ENCODE measurements at places on chromosomes 4 and X.

DNA sequence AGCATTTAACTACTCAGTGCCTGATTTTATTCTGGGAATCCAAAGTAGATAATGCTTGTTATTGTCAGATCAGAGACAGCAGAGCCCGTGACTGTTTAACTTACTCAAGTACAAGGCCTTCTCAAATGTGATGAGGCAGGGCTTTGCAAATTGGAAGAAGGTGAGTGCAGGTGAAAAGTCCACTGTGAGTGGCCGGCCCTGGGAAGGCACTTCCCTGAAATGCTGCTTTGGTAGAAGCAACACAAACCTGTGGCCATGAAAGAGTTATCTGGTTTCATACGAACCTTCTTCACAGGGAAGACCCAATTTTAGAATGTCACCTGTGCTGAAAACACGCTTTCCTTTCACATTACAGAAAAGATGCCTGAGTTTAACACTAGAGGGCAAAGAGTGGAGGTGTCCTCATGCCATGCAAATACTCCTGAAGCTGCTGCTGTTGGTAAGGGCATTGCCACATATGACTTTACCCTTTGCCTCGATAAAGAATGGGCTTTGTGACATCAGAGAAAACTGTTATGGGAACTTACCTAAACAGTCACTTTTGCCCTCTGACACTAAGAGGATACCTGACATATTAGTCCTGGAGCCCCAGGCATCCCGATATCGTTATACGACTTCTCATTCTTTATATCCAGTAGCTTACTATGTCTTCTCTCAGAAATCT, 8.0 kb downstream of the PPARGC1A start:
- no peak for DNase-seq

- DNase-seq: no peak
These were observed 23.1 kb upstream of the SLC9A7 start for GRCh38 chrX:46782034-46782433.

GRCh38 chr4:123449780-123450179, 53.2 kb downstream of the SPRY1 start:
- no peak for DNase-seq

DNA sequence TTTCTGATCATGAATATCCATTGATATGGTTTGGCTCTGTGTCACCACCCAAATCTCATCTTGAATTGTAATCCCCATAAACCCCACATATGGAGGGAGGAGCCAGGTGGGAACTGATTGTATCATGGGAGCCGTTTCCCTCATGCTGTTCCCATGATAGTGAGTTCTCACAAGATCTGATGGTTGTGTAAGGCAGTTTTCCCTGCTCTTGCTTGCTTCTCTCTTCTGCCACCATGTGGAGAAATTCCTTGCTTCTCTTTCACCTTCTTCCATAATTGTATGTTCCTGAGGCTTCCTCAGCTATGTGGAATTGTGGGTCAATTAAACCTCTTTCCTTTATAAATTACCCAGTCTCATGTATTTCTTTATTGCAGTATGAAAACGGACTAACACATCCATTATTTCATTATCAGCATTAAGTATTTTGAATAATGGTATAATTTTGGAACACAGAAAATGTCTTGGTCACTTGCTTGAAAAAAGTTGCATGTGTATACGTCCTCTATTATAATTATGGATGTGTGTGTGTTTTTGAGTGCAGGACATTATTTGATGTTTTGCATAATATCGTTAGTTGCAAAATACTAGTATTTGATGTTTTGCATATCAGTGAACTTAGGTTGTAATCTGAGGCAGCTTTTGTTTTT, 334.6 kb downstream of the PCDH10 start:
- no peak for DNase-seq

DNA sequence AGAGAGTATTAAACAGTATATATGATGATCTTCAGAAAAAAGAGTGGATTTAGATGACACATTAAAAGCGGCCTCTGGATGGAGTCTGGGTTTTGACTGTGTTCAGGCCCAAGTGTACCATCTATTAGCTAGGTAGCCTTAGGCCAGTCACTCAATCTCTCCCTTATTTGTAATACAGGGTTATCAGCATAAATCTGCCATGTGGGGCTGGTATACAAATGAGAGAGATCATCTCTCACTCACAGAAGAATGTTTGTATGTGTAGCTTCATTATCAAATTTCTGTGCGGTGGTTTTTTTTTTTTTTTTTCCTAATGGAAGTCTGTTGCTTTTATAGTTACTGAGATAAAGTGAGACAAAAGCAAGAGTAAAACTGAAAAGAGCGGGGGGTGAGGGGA, 12.7 kb downstream of the SLC2A9 start:
- DNase-seq: no peak

GRCh38 chr4:148447681-148448080, 5.5 kb upstream of the NR3C2 start:
- no peak for DNase-seq

- DNase-seq: no peak
These were observed 17.1 kb upstream of the PDE6B start for GRCh38 chr4:608236-608635.

DNA sequence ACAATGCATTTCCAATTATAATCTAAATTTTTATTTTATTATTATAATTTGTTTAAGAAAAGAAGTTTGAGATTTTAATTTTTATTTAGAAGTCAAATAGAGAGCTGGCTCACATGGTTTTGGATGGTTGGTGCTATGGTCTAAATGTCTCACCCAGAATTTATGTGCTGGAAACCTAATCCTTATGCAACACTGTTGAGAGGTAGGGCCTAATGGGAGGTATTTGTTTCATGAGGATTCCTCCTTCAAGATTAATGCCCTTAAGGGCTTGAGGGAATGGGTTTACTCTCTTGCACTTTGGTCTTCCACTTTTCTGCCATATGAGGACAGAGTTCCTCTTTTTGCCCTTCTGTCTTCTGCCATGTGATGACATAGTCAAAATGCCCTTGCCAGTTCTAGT, 960.5 kb upstream of the IGFBP7 start:
- no peak for DNase-seq

DNA sequence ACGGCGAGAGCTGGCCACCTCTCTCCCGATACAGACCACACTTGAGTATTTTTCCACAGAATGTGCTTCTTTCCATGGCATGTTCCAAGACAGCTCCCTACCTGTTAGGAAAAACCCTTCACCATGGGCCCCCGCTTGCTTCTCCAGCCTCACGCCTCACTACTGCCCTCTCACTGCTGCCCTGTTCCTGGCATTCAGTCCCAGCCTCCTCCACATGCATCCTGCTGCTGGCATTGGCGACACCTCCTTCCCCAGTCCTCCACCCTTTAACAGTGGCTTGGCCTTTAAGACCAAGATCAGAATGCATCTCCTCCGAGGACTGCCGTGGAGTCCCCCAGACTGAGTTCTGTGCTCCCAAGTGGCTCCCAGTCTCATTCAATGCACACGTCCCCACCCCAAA, 10.7 kb downstream of the PNMA6F start:
- no peak for DNase-seq

DNA sequence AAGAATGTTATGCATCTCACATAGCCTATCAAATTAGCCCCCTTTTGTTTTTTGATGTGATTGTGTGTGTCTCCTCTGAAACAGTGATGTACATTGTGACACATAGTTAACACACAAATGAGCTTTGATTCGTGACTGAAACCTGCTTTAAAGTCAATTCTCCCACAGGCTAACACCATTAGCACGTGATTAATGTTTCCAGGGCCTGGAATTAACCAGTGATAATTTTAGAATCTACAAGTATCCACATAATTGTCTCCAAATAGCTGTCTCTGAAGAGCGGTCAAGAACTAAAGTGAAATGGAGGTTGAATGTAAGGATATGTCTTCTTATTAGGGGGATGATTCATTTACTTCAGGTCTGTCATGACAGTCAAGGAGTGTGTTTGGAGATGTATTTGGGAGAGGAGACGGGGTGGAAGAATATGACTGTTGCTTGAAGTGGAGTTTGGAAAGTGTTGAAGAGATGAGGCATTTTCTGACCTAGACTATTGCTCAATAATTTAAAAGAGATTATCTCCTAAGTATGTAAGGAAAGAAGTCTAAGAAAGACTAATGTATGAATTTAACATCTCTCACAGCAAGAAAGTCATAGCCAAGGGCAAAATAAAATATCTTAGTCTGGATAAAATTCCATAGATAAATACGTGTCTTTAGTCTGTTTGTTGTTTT, 13.7 kb upstream of the RASGEF1B start:
- no peak for DNase-seq

DNA sequence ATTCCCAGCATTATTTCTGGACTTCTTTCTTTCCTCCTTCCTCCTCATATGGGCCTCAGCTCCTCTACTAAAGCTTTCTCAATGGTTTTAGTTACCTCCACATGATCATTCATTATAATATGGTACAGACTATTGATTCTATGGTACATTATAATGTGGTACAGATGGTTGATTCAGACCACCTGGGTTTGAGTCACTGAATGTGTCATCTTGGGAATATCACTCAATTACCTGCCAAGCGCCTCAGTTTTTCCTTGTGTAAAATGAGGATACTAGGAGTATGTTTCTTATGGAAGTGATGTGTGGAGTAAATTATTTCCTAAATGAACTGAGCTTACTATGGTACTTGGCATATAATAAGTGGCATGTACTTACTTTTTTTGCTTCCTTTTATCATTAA, 27.7 kb downstream of the SLIT2 start:
- DNase-seq: no peak

- DNase-seq: no peak
These were observed 45.0 kb downstream of the PSAPL1 start for GRCh38 chr4:7389719-7390118.

DNA sequence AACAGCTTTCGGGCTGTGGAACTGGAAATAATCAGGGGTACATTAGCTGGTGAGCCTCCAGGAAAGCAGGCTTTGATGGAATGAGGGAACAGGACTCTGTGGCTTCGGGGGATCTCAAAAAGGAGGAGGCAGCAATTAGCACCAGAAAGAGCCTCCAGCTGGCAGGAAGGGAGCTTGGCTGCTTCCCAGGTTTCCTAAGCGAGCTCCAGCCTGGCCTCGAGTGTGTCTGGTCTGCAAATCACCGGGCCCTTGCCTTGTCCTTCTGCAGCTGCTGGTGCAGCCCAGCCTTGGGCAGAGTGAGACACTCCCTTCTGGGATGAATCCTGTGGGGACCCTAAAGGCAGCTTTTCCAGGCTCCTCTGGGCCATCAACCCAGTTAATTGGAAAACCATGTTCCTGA, 10.7 kb upstream of the PDHA1 start:
- DNase-seq: peak; percentile 66

DNA sequence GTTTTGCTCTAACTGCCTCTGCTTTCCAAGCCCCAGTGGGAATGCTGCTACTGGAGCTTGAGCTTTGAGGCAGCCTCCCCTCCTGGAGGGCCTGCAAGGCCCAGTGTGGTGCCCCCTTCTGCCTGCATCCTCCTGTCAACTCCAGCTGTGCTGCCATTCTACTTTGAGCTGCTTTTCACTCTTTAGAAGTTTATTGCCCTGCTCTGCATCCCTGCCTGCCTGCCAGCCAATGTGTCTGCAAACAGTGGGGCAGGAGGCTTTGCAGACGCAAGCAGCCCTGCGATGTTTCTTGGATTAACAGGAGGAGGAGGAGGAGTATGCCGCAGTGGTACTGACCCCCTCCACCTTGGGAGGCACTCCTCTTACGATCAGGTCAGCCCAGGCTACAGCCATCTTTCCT, 16.4 kb downstream of the TMEM31 start:
- no peak for DNase-seq

GRCh38 chr4:83993774-83994173, 457.9 kb downstream of the GPAT3 start:
- DNase-seq: no peak

GRCh38 chr4:7429069-7429416, 5.7 kb downstream of the PSAPL1 start:
- DNase-seq: no peak

DNA sequence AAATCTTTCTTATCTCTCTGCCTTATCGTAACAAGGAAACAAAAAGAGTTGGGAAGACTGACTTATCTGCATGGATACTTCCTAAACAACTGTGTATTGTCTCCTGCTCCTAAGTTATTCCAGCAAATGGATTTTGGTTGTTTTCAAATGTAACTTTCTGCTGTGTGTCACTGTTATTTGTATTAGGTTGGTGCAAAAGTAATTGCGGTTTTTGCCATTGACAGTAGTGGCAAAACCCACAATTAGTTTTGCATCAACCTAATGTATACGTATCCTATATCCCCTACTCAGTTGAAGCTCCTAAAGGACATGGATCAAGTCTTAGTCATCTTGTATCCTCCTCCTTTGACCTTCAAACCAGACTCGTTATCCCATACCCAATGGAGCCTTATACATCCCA, 263.4 kb upstream of the GPR101 start:
- no peak for DNase-seq

GRCh38 chrX:108245462-108245861, 153.9 kb downstream of the ATG4A start:
- no peak for DNase-seq

All from left ventricle myocardium superior (tissue), 1 donor.